ENCODE measurements at places on chromosomes 5 and 9. TPM values are rescaled to one million over a fixed set of nuclear protein-coding genes. Genes with fewer than 3 reads are reported as not detected.

GRCh38 chr9:134059661-134060395, 8.0 kb downstream of the BRD3 start:
- DNase-seq = no peak

The ANKRD18A gene
- not detected for total RNA-seq

GRCh38 chr9:133845440-133845839, 107.3 kb upstream of the SARDH start:
- DNase-seq = peak; percentile 90

GRCh38 chr5:2000591-2000990, 117.9 kb upstream of the IRX4 start:
- no peak for DNase-seq

Data from dermis microvascular lymphatic vessel endothelial cell (primary cell).